ENCODE measurements at places on chromosomes 3 and 15. TPM values are rescaled to one million over a fixed set of nuclear protein-coding genes. Genes with fewer than 3 reads are reported as not detected.

- H3K4me1 ChIP-seq, result no peaks in the 10 kb centered on the region
- no peak for DNase-seq
- H3K27me3 ChIP-seq, result no peaks in the 10 kb centered on the region
- H3K4me3 ChIP-seq, result no peak overlapping the region
Measured at GRCh38 chr15:96629511-96629910, 299.0 kb downstream of the NR2F2 start.

Gene ASB14
- polyA plus RNA-seq, result 1.7 TPM

- H3K27me3 ChIP-seq, result no peaks in the 10 kb centered on the region
- no peak overlapping the region for H3K27ac ChIP-seq
Measured at GRCh38 chr3:64664397-64664796, 23.4 kb downstream of the ADAMTS9 start.

Gene KBTBD13
- polyA plus RNA-seq, result 1.4 TPM

GRCh38 chr3:18806633-18807032 lies 341.7 kb upstream of the KCNH8 start:
- H3K36me3 ChIP-seq, result no peaks in the 10 kb centered on the region
- no peak for DNase-seq
- H3K4me1 ChIP-seq, result no peaks in the 10 kb centered on the region
- H3K27me3 ChIP-seq, result no peaks in the 10 kb centered on the region

- H3K27me3 ChIP-seq, result no peaks in the 10 kb centered on the region
- H3K4me3 ChIP-seq, result no peak overlapping the region
- H3K36me3 ChIP-seq, result no peaks in the 10 kb centered on the region
- no peak for DNase-seq
- no peak overlapping the region for H3K27ac ChIP-seq
Measured at GRCh38 chr3:33941804-33942203, 143.4 kb downstream of the PDCD6IP start.

DNA sequence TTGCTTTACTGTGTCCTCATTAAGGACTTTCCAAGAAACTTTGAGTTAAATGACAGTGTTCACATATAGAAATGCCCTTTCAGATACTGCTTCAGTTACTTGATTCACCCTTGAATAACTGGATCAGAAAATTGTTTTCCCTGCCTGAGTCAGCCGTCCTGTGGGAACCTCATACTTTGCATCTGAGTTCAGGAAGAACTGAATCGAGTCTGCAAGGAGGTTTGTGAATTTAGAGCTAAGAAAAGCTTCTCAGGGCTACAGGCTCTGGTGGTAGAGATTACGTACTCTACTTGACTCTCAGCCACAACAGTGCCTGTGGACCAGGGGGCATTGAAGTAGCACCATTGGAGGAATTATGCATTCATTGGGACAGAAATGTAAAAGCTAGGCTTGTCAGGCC lies 252.4 kb upstream of the C2CD4B start:
- H3K4me3 ChIP-seq, result no peak overlapping the region
- H3K4me1 ChIP-seq, result no peaks in the 10 kb centered on the region
- DNase-seq, result no peak
- H3K27me3 ChIP-seq, result no peaks in the 10 kb centered on the region
- H3K27ac ChIP-seq, result no peak overlapping the region

DNA sequence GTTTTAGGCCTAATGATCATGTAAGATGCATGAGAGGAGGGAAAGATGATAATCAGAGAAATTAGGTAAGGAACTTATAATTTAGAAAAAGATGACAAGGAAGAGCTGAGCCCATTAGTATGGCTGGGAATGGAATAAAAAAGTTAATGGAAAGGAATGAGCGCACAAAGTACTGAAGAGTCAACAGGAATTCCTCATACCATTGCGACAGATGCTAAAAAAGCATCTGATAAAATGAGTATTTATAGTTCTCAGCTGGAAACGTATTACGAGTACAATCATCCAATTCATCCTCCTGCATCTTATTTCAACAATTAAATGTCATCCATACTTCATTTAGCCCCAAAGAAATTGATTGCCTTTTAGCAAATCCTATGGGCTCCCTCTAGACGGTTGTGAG lies 58.9 kb downstream of the TMCC1 start:
- H3K36me3 ChIP-seq, result no peaks in the 10 kb centered on the region
- no peak overlapping the region for H3K27ac ChIP-seq
- H3K27me3 ChIP-seq, result no peaks in the 10 kb centered on the region
- H3K4me3 ChIP-seq, result no peak overlapping the region
- H3K4me1 ChIP-seq, result peaks cover 14% of the 10 kb centered on the region

Gene P2RY14
- 5.3 TPM for polyA plus RNA-seq

Gene DAZL
- polyA plus RNA-seq, result not detected

DNA sequence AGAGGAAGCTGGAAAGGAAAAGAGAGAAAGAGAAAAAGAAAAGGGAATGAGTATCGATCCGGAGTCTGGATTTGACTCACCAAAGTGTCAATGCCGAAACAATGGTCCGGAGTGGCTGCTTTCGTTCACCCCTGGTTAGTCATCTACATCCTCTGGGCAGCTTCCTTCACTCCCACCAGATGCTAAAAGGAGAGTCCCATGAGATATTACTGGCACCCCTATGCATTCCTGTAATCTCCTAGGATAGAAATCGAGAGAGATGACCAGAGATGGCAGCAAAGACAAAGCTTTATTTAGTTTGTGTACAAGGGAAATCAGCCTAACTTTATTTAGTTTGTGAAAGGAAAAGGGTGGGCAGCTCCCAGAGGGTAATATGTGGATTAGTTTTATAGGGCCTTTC lies 622.2 kb downstream of the ZPLD1 start:
- no peak overlapping the region for H3K27ac ChIP-seq
- H3K27me3 ChIP-seq, result no peaks in the 10 kb centered on the region
- no peak overlapping the region for H3K4me3 ChIP-seq
- peaks cover 4% of the 10 kb centered on the region for H3K4me1 ChIP-seq
- H3K36me3 ChIP-seq, result no peaks in the 10 kb centered on the region

All from left lung (tissue), 14 donors.